IPS-NIHi11 (cell line): ENCODE measurements at places on chromosomes 2 and 18.
A peak's percentile ranks its signal among the peaks of the same experiment; 100 is the strongest.

DNA sequence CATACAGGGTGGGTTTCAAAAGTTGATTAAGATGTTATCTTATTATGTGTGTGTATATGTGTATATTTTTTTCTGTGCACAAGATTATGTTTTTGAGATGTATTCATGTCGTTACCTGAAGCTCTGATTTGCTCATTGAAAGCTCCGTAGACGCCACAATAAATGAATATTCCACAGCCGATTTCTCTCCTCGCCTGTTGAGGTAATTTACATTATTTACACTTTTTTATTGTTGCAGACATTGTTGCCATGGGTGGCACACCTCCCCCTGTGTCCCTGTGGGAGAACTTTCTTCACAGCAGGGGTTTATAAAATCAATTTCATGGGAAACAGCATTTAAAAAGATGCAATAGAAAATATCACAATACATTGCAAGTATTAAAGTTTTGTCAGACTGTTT, 100.6 kb downstream of the GLI2 start:
- DNase-seq = no peak

DNA sequence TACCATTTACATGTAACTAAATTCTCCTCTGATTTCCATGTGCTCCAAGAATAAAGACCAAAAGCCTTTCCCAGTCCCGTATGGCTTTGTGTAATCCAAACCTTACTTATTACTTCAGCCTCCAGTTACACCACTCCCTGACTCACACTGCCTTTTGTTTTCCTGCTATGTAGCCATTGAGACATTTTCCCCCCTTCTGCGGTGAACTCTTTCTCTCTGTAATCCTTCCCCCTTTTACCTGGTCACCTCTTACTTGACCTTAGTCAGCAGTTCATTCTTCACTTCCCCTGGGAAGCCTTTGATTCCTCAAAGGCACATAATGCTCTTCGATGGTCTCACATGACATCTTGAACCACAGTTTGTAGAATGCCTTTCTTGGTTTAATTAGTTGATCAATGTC, 256.0 kb upstream of the FANCL start:
- peak; percentile 43 for DNase-seq

GRCh38 chr2:218448934-218449333, 30.0 kb downstream of the VIL1 start:
- DNase-seq = no peak

- no peak for DNase-seq
These were observed 147.8 kb downstream of the WDSUB1 start for GRCh38 chr2:159138642-159139182.

GRCh38 chr2:73235315-73236028, 1.4 kb downstream of the CCT7 start:
- DNase-seq = no peak

DNA sequence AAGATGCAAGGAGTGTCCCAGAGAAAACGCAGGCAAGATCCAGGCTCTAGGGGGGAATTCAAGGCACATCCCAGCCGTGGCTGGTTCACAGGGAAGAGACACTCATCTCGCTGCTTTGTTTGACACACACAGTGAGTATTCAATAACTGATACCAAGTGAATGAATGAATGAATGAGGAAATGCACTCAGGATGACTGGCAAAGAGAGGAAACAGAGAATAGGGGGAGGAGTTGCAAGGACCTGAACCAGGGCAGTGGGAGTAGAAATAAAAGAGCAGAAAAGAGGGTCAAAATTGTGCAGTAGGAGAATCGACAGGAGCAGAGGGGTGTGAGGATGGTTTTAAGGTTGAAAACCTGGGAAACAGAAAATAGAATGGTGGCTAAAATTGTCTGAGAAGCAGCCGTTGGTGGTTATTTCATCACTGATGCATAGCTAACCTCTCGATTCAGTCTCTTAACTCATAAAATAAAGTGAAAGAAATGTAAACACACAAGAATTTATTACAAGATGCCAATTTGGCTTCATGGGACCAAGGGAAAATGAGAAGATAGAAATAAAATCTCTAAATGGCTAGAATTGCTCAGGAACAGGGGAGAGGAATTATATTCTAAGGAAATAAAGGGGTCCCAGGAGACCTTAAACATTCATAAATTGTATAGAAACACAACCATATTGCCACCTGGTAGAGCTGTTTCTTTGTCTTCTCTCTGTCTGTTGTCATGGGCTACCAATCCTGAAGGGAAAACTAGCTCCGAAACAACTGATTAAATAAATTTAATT, 63.9 kb upstream of the PHLPP1 start:
- DNase-seq = no peak

DNA sequence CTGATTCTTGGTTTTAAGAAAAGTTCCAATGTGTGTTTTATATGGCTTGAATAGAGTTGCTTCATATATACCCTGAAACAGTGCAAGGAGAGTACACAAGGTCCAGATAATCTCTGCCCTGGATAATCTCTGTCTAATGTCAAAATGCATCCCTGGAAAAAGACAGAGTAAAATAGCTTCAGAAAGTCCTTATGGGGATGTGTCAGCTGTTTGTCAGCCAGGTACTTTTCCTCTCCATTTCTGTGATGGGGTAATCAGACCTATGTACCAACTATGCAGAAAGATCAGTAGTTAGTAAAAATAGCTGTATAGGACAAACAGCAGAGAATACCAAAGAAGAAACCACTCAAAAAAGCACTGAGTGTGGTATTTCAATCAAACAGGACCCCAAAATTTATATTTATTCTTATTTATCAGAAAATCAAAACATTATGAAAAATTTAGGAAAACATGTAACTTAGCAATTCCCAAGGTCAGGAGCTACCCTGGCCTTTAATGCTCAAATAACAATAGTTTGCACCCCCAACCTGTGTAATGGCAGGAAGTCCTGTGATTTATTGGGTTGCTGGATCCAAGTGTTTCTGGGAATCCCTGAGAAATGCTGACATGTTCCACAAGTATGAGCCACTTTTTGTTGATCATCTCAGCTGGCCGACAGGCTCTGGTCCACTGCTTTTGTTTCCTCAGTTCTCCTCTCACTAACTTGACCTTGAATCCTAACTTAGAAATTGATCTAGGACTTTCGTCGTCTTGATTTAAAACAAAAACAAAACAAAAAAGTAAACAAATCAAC, 69.6 kb downstream of the MDH1 start:
- no peak for DNase-seq

DNA sequence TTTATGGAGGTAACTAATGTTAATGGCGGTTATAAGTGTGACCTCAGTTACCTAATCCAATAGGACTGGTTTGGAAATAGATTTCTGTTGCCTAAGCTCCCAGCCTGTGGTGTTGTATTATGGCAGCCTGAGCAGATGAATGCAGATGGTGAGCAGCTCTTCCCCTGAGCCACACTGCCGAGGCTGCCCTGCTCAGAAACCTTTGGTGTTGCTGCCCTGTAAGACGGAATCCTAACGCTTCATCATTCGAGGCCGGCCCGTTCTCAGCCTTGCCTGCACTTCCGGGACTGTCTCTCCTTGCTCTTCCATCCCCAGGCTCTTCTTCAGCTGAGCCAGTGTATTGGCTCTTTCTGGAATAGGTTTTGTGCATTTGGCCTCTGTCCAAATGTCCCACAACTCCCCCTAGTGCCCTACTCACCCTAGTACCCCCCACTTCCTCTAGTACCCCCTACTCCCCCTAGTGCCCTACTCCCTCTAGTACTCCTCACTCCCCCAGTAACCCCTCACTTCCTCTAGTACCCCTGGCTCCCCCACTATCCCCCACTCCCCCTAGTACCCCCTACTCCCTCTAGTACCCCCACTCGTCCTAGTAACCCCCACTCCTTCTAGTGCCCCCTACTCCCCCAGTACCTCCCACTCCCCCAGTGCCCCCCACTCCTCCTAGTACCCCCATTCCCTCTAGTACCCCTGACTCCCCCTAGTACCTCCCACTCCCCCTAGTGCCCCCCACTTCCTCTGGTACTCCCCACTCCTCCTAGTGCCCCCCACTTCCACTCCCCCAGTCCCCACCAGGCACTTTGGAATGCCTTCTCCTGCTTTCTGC, 106.0 kb upstream of the TAF1B start:
- peak; percentile 86 for DNase-seq

DNA sequence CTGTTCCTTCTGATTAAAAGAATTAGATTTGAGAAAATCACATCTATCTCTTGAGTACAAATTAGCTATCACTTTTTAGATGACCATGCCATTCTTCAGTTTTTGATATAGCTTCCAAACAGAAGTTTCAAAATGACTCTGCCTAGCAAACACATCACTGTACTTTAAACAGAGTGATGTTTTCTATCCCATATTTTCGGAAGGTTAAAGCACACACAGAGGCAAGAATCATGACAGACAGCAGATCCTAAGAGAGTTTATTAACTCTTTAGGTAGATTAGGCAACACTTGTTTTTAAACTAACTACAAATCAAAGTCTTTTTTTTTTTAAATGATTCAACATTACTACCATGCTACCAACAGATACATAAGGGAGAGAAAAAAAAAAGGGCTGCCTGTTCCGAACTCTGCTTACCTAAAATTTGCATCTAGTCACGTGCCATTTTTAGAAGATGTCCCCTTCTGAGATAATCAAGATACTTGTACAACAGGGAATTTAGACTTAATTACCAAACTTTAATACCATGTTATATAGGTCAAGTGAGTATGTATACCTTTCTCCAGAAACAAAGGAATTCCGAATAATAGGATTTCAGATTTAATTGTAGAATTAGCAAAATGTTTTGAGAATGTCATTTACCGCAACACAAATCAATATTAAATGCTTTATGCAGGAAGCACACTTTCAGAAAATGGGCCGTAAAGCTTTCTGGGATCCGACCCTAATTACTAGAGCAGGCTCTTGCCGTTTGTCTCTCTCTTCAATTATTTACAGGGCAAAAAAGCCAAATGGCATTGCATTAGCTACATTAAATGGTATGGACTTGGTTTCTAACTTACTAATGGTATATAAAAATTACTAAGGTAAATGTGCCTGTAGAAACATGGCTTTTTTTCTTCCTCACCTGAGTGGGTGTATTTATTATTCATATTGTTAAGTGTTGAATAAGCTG, 2.6 kb downstream of the RBMS1 start:
- no peak for DNase-seq
